Right hindlimb (tissue), 1 donor: ENCODE measurements at places on chromosomes 6 and 20.

- no peak for DNase-seq
These were observed 34.9 kb upstream of the THBS2 start for GRCh38 chr6:169288591-169288990.

GRCh38 chr20:46358346-46359058, 47.9 kb downstream of the ELMO2 start:
- DNase-seq: no peak

DNA sequence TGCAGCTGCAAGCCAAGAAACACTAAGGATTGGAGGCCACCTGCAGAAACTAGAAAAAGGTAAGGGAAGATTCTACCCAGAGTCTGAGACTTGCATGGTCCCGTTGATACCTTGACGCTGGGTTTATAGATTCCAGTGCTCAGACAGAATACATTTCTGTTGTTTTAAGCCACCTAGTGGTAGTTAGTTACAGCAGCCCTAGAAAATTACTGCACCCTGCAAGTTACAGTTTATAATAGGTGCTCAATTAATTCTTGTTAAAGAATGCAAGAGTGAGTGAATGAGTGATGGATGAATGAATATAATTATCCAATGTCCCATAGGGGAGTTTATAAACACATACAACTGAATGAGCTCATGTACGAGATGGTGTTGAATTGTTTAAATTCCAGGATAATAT, 453.1 kb upstream of the SLC35B3 start:
- DNase-seq: no peak

GRCh38 chr20:40497899-40498691, 190.9 kb downstream of the MAFB start:
- no peak for DNase-seq

GRCh38 chr6:40894962-40895799, 143.8 kb downstream of the UNC5CL start:
- DNase-seq: peak; percentile 44

DNA sequence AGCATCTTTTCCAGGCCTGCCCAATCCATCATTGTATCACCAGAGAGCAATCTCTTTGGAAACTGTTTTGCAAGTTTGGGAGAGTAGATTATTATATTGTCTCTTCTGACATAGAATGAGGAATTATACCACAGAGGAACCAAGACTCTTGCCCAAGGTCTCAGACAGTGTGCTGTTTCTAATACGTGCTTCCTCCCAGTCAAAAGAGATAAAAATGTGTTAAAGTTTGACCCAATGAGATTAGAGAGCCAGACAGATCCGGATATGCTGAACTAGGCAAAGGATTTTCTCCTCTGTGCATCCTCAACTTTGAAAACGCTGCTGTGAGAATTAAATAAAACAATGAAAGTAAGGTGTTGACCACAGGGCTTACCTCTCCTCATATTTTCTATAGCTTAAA, 18.6 kb upstream of the NT5E start:
- no peak for DNase-seq

GRCh38 chr20:1926237-1926636, 31.0 kb downstream of the SIRPA start:
- DNase-seq: no peak

DNA sequence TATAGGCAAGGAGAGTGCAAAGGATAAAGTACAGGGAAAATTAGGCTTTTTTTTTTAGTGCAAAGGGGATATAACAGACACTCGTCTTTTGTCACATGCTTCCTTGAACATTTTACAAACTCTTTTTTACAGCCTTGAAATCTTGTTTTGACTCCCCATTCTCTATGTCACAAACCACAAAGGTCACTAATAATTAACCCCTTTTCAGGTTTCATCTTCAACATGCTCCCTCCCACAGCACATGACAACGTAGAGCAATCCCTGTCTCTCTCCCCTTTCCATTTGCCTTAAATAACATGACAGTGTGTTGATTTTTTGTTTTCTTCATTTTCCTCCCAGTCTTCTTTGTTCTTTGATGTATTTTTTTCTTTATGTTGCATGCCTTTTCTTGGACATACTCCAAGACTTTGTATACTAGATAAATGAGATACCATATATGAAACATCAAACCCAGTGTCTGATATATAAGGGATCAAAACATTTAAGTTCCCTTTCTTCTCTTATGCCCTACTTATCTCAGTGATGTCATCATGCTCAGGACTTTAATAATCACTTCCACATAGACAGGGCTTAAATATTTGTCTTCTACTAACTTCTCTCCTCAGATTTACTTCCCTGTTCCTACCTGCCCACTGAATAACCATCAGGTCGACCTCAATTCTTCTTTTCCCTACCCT, 378.7 kb upstream of the HSF2 start:
- DNase-seq: no peak

DNA sequence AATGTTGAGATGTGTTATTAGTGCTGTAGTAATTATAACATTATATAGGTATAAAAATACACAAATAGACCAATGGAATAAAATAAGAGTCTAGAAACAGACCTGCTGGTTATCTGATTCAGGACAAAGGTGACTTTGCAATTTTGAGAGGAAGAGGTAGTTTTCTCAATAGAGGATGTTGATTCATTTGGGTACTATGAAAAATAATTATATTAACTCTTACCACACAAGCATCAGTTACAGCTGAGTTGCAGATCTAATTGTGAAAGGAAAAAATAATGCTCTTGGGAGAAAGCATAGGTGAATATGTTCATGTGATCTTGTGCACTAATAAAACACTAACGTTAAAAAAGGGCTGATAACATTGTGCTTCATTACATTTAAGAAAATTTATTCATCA, 103.0 kb downstream of the BCKDHB start:
- DNase-seq: no peak

DNA sequence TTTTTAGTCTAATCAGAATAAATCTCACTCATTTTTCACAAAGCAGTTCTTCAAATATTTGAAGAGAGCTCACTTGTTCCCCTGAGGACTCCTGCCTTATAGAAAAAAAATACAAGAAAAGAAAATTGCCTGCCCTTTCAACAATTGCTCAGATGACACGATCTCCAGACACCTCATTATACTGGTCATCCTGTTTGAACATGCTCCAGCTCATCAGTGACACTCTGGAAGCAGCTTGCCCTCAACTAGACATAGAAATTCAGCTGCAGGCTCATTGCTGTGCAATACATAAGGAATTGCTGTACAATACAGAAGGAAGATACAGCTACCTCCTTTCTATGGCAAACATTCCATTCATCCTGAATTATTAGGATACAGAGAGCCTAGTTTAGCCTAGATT, 73.1 kb downstream of the OPN5 start:
- no peak for DNase-seq

GRCh38 chr6:144778773-144779492, 493.8 kb downstream of the UTRN start:
- no peak for DNase-seq

GRCh38 chr6:52416629-52417151, 3.5 kb upstream of the EFHC1 start:
- DNase-seq: peak; percentile 45

DNA sequence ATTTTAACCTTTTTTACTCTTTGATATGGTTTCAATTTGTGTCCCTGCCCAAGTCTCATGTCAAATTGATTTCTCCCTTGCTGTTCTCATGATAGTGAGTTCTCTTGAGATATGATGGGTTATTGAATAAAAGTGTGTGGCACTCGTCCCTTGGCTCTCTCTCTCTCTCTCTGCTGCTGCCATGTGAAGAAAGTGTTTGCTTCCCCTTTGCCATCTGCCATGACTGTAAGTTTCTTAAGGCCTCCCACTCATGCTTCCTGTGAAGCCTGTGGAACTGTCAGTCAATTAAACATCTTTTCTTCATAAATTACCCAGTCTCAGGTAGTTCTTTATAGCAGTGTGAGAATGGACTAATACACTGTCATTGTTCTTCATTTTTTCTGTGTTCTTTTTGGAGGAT, 48.5 kb downstream of the LIN28B start:
- no peak for DNase-seq

- DNase-seq: no peak
These were observed 161.1 kb downstream of the FARS2 start for GRCh38 chr6:5422321-5422915.

- DNase-seq: no peak
These were observed 46.4 kb upstream of the NT5E start for GRCh38 chr6:85403331-85404015.

- DNase-seq: peak; percentile 52
These were observed 298.6 kb downstream of the SYNE1 start for GRCh38 chr6:152338335-152339125.

DNA sequence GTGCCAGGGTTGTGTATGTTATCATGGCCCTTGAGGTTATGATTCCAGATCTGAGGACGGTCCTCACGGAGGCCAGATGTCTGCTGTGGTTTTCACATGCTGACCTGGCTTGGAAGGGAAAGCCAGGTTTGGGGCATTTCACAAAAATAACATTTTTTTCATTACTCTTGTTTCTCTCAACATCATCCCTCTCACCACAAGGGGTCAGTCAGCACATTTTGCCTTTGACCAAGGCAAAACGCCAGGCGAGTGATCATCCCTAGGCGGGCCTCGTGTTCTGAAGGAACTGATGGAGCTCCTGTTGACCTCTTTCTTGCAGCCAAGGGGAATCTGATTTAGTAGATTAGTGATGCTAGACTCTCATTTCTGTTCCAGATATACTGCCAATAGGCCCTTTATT, 133.5 kb downstream of the TBC1D7 start:
- peak; percentile 56 for DNase-seq

GRCh38 chr20:1306316-1307135, 22.4 kb downstream of the SDCBP2 start:
- no peak for DNase-seq

DNA sequence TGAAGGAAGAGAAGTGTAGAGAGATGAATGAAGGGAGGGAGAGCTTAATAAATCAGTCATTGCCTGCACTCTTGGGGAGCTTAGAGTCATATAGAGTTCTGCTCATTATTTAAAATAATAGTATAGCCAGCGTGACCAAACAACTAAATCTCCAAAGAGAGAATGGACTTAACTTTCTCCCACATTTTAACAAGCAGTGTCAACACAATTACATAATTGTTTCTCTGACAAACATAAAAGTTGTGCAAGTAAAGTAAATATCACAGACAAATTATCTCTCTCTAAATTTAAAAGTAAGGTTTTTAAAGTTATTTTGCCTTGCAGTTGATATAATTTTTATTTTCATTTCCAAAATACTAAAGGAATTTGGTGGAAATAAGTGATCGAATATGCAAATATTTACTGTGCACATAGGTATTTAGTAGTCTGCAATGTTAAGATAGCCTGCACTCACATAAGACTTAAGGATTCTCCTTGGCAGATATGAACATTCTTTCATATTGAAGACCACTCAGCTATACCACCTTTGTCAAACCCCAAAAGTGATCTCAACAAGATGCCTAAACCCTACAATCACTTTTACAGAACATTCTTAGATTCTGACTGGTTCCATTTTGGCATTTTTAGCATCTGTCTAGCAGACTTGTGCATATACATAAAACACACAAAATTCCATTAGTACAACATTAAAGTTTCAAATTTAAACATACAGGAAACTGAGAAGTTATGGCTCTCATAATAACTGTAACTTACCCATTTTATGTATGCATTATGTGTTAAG, 67.7 kb downstream of the KIF6 start:
- no peak for DNase-seq

DNA sequence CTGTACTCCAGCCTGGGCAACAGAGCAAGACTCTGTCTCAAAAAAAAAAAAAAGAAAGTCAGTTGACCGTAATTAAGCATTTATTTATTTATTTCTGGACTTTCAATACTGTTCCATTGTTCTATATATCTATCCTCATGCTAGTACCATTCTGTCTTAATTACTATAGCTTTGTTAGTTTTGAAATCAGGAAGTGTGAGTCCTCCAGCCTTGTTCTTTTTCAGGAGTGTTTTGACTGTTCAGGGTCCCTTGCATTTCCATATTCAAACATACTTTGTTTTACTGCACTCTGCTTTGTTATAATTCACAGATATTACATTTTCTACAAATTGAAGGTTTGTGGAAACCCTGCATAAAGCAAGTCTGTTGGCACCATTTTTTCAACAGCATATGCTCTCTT, 36.7 kb upstream of the ASXL1 start:
- no peak for DNase-seq

DNA sequence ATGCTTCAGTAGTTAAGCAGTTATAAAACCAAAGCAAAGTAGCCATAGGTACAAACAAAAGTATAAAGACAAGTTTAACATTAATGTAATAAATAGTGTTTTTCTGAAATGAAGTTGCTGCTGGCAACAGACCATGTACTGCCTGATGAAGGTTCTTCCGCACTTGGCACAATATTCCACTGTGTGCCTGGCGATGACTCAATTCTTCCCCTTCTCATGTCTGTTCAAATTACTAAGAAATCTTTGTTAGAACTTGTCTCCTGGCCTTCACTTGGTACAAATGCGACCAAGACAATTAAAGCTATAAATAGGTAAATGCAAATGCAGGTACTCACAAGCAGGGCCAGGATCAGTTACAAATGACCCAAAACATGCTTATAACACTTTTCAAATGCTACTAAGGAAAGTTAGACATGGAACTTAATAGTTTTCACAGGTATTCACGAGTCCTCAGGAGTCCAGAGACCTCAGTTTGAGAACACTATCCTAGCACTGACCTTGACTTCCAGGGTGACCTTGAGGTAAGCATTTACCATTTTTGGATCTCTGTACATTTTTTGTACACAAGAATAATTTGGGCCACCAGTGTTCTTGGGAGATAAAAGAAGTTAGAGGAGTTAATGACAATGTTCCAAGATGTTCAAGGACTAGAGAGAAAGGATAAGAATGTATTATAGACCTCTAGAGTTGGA, 8.1 kb upstream of the DDR1 start:
- DNase-seq: peak; percentile 50

DNA sequence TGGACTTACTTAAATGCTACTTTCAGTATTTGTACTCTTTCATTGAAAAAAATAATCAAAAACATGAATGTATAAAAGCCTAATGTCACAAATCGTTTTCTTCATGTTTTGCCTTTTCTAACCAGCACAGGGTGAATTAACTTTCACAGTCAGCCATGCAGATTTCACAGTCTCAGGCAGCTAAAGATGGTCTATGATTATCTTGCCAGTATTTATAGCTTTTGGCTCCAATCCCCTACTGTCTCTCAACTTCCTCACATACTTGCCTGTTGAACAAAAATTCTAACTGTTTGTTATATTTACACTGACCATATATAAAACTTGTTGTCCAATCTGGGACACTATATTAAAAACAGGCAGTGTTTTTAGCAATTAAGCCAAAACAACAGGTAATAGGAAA, 358.2 kb downstream of the ARHGAP18 start:
- no peak for DNase-seq

GRCh38 chr6:168240160-168240559, 79.4 kb downstream of the DACT2 start:
- DNase-seq: no peak

DNA sequence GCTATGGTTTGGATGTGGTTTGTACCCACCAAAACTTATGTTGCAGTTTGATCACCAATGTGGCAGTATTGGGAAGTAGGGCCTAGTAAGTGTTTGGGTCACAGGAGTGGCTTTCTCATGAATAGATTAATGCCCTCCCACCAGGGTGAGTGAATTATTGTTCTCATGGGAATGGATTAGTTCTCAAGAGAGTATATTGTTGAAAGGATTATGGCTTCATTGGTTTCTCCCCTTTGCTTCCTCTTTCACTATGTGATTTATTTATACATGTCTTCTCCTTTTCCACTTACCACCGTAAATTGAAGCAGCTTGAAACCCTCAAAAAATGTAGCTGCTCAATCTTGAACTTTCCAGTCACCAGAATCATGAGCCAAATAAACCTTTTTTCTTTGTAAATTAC, 10.8 kb downstream of the UFL1 start:
- no peak for DNase-seq
